Skin of body (tissue), 3 donors: ENCODE measurements at places on chromosomes 1 and 21.

- DNase-seq, result no peak
Measured at GRCh38 chr21:43211072-43211759, 42.4 kb downstream of the CRYAA start.

- peak; percentile 3 for DNase-seq
Measured at GRCh38 chr1:62481681-62482080, 44.8 kb downstream of the USP1 start.

GRCh38 chr1:94259635-94260289, 22.4 kb upstream of the ARHGAP29 start:
- no peak for DNase-seq

GRCh38 chr1:180912211-180912800, 391 bp upstream of the KIAA1614 start:
- DNase-seq, result peak; percentile 56

DNA sequence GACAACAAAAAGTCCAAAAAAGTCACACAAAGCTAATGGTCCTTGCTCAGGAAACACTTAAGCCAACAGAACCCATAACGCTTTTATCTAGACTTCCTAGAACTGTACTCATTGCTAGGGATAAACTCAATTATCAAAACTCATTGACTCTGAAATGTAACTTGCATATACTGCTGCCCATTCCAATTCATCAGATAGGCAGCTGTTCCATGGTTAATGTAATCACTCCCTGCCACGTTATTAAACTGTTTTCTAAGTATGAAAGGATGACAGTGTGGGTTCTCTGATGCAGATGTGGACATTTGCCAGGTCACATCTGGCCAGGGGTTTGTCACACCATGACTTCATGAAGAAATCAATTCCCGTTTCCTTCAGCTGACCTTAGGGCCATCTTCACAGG, 30.3 kb upstream of the DNAJC11 start:
- DNase-seq, result no peak

GRCh38 chr1:200977071-200977754, 46.3 kb downstream of the KIF21B start:
- no peak for DNase-seq

DNA sequence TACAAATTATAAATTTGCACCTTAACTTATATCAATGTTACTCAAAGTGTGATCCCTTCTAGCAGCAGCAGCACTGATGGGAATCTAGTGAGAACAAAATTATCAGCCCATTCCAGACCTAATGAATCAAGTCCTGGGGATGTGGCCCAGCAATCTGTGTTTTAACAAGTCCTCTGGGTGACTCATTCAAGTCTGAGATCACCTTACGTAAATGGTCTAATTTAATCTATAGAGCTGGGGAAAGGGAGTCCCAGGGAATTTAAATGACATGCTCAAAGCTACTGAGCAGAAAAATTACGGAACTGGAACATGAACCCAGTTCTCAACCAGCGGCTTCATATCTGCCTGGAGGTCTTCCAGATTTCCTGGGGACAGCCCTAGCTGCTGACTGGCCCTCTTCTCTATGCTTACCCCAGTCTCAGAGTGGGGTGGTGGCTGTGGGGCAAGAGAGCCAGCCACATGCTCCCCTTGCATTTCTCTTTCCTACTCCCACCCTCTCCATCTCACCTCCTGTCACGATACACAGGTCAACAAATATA, 220.0 kb downstream of the TM2D1 start:
- DNase-seq, result no peak
